ENCODE measurements at places on chromosomes 11 and 22.

DNA sequence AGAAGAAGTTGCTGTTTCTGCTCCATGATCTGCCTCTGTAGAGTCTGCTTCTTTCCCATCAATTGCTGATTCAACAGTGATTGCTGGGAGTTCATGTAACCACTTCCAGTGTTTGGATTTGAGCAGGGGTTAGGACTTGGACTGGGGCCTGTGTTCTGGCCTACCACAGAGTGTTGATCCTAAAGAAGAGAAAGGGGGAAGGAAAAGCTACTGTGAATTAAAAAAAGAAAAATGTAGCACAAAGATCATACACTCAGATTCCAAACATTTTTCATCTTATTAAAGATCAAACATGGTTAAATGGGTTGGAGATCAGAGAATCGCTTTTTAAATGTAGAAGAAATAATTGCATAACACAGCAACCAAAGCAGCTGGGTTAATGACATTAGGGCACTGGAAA, 67.6 kb upstream of the MTMR2 start:
- no peak for DNase-seq

DNA sequence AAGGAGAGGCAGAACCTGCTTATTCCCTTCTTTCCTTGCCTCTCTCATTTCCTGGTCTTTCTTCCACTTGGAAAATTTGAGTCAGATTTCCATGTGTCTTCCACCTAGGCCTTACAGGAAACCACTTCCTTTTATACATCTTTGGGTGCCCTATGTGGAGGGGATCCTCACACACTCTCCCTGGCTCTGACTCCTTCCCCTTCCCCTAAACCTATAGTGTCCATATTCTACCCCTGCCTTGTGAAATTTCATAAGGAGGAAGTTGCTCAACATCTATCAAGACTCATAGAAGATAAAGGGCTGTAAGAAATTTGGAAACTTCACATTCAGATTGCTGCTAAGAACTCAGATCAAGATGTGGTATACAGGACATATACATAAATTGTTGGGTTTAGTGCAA, 20.4 kb downstream of the TUG1 start:
- no peak for DNase-seq

DNA sequence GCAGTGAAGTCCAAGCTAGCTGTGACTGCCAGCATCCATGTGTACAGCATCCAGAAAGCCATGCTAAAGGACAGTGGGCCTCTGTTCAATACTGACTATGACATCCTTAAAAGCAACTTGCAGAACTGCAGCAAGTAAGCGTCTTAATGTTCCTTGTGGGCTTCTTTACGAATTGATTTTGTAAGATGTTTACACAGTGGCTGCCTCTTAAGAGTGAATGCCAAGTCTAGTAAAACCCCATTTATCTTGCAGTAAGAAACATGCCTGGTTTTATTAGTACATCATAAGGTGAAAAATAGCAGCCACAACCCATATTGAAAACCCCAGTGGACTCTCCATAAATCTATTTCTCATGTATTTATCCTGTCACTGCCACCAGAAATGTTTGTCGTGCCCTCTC, 20.5 kb downstream of the POLD3 start:
- DNase-seq, result no peak

DNA sequence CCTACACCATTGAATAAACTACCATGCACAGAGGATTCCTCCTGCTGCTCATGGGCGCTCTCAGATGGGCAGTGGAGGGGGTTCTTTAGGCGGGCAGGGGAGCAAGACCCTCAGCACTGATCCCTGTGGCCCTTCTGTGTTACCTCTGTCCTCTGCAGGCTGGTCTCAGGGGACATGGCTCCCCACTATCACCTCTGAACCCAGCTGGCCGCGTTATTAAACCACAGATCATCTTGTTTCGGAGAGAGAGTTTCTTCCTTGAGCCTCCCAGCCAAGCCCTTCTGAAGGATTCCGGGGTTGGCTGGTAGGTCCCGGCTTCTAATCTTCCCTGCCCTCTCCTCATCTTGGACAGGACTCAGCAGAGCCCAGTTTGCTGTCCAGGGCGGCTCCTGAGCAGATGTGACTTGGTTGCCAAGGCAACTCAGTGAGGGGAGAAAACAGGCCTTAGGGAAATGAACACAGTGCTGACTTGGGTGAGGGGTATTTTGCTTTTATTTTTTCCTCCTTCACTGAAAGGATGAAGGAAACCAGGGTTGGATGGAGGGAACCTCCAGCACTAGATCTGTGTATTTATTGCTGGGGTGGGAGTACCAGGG, 13.3 kb downstream of the APOL3 start:
- DNase-seq, result no peak

GRCh38 chr11:106998916-106999188, 19.4 kb downstream of the GUCY1A2 start:
- DNase-seq, result no peak

- no peak for DNase-seq
These were observed 35.6 kb upstream of the CD5 start for GRCh38 chr11:61066645-61067044.

DNA sequence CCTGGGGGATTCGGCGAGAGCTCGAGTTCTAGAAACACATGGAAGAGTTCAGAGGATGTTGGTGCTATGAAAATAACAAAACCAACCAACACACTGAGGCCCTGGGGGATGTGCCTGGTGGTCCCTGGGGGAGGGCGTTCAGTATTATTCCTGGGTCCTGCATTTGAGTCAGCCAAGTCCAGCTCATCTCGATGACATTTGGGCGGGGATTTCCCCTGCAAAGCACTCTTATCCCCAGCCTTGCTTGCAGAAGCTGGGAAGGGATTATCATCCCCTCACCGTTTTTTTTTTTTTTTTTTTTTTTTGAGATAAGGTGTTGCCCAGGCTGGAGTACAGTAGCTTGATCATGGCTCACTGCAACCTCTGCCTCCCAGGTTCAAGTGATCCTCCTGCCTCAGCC, 2.1 kb upstream of the SMIM38 start:
- DNase-seq, result no peak

- DNase-seq, result no peak
These were observed 8.0 kb downstream of the TTC17 start for GRCh38 chr11:43366677-43367076.

- DNase-seq, result peak; percentile 74
These were observed 21.0 kb downstream of the C22orf31 start for GRCh38 chr22:29040385-29041275.

DNA sequence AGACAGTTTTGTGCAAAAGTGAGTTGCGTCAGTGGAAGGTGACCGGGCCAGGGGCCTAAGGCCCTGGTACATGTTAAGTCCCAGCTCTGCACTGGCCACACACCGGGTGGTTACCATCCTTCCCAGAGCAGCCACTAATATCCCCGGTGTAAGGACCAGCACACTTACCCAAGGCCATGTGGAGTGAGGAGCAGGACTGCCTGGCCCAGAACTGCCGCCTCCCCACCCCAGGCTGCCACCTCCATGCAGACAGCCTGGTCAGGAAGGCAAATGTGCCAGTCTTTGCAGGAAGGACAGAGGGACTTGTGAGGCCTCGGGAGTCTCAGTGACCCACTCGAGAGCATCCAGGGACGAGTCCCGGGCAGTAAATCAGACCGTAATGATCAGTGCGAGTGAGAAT, 102.9 kb downstream of the MORC2 start:
- no peak for DNase-seq

- no peak for DNase-seq
These were observed 56.8 kb downstream of the GUCY1A2 start for GRCh38 chr11:106961518-106961917.

GRCh38 chr11:5300251-5300650, 1.5 kb downstream of the OR51B4 start:
- DNase-seq, result no peak

- peak; percentile 60 for DNase-seq
These were observed 10.9 kb downstream of the PHLDB1 start for GRCh38 chr11:118618115-118618990.

DNA sequence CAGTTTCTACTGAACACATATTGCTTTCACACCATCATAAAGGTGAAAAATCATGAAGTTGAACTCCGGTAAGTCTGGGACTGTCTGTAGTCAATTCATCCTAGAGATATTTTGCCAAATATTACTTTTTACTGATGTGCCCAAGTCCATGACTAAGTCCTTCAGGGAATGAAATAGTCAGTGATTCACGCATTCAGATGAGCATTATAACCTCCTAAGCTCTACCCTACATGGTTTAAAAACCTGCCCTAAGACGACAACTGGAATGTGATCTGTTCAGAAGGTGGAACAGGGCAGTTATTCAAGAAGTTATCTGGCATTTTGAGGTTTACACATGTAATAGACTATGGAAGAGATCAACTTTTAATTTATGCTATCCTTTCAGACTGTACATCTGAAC, 125.6 kb downstream of the TRPC6 start:
- no peak for DNase-seq

DNA sequence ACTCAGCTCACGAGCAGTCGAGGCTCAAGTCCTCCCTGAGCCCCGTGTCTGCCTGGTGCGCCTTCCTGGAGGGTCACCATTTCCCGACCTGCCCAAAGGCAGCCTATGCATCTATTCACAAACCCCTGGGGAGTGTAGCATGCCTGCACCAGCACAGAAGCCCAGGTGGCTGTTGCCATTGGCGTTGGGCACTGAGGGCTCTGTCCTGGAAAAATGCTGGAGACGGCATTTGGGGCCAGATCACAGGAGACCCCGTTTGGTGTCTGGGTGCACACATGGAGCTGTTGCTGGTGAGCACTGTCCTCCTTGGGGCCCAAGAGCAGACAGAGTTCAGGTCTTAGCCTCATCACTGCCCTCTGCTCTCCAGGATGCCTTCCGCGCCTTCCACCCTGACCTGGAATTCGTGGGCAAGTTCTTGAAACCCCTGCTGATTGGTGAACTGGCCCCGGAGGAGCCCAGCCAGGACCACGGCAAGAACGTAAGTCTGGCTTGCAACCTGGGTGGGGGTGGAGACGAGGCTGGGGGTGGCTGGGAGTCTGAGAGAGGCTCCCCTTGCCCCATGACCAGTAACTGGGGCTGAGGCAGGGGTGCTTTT, 9.4 kb downstream of the FADS2 start:
- no peak for DNase-seq

- no peak for DNase-seq
These were observed 94.7 kb downstream of the MPPED1 start for GRCh38 chr22:43506487-43506886.

- DNase-seq, result no peak
These were observed 1110.5 kb downstream of the TBC1D22A start for GRCh38 chr22:47872761-47873535.

GRCh38 chr11:9330387-9331384, 16.3 kb upstream of the TMEM41B start:
- DNase-seq, result no peak

- no peak for DNase-seq
These were observed 72.0 kb upstream of the MTNR1B start for GRCh38 chr11:92897487-92897886.

DNA sequence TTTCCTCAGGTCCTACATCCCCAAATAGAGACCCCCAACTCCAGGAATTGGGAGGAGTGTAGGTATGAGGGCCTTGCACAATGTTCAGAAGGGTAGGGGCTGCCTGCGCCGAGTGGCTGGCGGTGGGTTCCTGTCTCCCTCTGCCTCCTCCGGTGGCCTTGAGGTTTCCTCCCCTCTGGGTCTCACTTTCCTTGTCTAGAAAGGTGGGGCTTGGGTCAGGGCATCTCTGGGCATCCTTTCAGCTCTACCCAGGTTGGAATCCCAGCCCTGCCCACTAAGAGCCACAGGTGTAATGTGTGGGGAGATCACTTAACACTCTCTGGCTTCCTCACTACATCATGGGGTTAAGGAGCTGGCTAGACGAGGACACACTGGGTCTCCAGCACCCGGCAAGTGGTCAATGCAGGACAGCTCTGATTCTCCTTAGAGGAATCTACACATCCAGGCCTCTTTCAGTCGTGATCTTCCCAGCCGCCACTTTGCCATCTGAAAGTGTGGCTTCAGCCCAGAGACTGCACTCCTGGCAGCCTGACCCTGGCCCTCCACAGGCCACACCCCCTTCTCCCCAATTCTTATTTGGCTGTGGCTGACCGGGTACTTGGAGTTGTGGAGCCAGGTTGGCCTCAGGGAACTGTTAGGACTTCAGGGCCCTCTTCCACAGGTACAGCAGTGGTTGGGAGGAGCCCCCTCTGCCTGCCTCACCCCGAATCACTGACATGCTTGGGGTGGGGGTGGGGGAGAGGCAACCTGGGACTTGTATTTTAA, 22.1 kb downstream of the PRDM11 start:
- DNase-seq, result no peak

GRCh38 chr11:110901441-110901840, 189.2 kb upstream of the ARHGAP20 start:
- DNase-seq, result no peak

- peak; percentile 33 for DNase-seq
These were observed 56.7 kb downstream of the PPP6R2 start for GRCh38 chr22:50399751-50400331.

DNA sequence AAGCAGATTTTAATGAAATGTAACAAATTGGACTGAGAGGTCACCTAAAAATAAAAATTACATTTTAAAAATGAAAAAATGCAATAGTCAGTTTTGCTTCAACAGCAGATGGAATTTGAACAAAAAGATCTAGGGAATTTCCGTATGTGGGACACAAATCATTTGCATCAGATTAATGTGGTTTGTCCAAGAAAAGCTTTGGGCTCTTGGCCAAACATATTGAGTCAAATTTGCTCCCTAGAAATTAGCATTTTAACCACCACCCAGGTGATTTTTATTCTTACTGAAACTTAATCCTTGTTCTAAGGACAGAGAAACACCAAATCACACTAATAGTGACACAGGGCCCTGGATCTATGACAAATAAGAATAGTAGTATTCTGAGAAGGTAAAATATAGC, 1477.8 kb downstream of the FAM181B start:
- DNase-seq, result no peak

DNA sequence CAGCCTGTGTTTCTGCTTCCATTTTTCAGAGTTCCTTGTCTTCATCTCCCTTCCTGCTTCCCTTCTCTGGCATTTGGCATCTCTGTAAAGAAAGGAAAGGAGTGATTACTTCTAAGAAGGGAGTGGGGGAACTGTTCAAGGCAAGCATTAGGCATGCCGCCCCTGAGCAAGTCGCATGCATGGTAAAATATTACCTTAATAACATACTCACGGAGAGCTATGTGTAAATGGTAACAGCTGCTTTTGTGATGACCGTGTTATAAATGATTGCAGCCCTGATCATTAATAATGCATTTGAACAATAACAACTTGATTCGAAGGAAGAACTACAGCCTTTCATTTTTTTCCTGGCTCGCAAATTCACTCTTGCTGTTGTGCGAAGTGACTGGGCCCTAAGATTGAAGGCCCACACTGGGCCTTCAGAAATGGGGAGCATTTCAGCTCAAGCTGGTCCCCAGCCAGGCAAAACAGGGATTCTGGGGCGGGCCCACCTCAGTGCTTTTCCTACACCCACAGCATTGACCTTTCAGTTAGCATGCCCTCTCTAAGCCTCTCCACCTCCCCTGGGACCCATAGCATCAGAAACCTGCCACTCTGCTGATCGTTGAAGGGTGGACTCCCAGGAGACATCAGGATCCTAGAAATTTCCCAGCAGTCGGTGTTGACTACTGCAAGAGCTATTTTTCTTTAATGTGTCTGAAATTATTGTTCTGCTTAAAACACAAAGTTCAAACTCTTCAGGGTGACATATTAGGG, 263.0 kb upstream of the CADM1 start:
- DNase-seq, result no peak

DNA sequence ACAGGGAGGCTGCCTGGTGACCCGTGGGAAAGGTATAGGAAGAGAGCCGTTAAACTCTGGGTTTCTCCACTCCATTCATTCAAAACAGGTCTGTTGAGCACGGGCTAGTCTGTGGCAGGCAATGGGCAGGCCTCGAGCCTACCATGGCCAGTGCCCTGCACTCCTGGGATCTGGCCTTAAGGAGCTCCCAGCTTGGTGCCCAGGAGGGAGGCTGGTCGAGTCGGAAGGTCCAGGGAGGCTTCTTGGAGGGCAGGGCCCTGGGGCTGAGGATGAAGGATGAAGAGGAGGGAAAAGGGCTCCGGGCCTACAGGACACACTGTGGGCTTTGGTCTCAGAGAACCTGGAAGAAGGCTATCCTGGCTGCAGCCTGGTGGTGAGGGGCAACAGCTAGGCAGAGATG, 41.9 kb upstream of the MN1 start:
- DNase-seq, result no peak
